Frontal cortex (tissue), 4 donors: ENCODE measurements at places on chromosomes 16 and 17. TPM values are rescaled to one million over a fixed set of nuclear protein-coding genes. Genes with fewer than 3 reads are reported as not detected.

NXPH3 gene
- total RNA-seq: 7.7 TPM

CPNE7 gene
- 15.1 TPM for total RNA-seq

NOD2 gene
- under 0.01 TPM for total RNA-seq

PITPNM3 gene
- 10.6 TPM for total RNA-seq

NPIPB9 gene
- 2.4 TPM for total RNA-seq

DNAH17 gene
- total RNA-seq: under 0.01 TPM

MEFV gene
- total RNA-seq: under 0.01 TPM

HCRT gene
- total RNA-seq: 0.41 TPM

DNA sequence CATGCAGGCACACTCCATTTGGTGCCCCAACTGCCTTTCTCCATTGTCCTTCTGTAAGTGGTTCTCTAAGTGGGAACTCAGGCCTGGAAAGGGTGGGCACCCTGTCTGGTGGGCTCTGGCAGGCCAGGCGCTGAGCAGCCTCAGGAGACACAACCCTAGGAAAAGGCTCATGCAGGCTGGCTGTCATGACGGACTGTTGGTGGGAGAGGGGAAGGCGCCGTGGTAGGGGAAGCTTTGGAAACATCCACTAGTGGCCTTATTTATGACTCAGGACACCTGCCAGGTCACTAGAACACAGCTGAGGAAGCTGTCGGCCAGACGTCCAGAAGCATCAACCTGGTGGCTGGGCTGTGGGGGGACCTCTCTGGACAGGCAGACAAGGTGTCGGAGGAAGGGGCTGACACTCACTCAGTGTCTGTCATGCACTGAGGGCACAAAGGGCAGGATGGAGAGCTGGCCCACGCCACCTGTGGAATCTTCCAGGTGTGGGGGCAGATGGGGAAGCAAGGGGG lies 216.0 kb downstream of the SEC14L1 start:
- no peak for DNase-seq

GRCh38 chr16:3118204-3118790 lies 5.9 kb downstream of the ZNF205 start:
- peak; percentile 12 for DNase-seq

DNA sequence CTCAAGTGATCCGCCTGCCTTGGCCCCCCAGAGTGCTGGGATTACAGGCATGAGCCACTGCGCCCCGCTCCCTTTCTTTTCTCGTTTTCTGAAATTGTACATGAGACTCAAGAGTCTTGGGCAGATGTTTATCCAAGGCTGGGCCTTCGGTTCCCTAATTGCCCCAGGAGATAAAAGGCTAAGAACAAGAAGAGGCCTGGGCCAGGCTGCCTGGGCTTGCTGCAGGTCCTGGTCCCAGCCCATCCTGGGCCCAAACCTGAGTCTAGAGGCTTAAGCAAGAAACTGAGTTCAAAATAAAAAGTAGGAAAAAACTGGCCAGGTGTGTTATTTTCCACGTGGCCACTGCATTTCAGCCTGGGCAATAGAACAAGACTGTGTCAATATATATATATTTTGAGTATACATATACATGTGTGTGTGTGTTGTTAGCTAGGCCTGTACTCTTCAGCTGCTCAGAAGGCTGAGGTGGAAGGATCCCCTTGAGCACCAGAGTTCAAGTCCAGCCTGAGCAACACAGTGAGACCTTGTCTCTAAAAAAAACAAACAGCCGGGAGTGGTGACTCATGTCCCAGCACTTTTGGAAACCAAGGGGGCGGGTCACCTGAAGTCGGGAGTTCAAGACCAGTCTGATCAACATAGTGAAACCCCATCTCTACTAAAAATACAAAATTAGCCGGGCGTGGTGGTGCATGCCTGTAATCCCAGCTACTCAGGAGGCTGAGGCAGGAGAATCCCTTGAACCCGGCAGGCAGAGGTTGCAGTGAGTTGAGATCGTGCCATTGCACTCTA lies 6.8 kb upstream of the CLUH start:
- no peak for DNase-seq

GRCh38 chr16:252366-253337 lies 18.0 kb downstream of the FAM234A start:
- no peak for DNase-seq

- no peak for DNase-seq
Measured at GRCh38 chr17:70313086-70313852, 143.9 kb downstream of the KCNJ2 start.

DNA sequence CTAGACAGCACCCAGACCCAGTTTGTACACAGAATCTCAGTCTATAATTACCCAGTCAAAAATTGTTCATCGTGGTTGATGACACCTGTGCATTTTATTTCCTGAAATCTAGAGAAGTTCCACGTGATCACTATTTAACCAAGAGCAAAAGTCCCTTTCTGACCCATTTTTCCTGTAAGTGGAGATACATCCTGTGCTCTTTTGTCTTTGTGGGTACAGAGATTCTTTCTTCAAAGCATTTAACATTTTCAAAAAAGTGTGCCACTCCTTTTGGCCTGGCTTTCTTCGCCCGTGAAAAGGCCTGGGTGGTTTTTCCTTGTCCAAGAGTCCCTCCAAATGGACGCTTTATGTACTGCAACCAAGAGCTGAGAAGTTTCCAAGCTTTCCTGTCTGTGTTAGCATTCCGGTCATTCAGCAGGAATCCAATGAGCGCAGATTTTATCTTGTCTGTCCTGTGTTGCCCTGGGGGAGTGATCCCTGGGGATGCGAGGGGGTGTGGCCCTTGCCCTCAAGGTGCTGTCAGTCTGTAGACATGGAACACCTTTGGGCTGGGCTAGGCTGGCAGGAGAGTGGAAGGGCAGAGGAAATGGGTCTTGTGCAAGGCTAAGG lies 161.1 kb upstream of the CACNG5 start:
- peak; percentile 52 for DNase-seq

DNA sequence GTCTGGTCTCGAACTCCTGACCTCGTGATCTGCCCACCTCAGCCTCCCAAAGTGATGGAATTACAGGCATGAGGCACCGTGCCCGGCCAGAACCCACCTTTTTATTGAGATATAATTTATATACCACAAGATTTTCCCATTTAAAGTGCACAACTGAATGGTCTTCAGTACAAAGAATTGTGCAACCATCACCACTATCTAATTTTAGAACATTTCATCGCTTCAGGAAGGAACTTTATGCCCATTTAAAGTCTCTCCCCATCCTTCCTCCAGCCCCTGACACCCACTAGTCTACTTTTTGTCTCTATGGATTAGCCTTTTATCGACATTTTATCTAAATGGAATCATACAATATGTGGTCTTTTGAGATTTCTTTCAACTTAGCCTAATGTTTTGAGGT lies 25.4 kb upstream of the HELZ start:
- no peak for DNase-seq

DNA sequence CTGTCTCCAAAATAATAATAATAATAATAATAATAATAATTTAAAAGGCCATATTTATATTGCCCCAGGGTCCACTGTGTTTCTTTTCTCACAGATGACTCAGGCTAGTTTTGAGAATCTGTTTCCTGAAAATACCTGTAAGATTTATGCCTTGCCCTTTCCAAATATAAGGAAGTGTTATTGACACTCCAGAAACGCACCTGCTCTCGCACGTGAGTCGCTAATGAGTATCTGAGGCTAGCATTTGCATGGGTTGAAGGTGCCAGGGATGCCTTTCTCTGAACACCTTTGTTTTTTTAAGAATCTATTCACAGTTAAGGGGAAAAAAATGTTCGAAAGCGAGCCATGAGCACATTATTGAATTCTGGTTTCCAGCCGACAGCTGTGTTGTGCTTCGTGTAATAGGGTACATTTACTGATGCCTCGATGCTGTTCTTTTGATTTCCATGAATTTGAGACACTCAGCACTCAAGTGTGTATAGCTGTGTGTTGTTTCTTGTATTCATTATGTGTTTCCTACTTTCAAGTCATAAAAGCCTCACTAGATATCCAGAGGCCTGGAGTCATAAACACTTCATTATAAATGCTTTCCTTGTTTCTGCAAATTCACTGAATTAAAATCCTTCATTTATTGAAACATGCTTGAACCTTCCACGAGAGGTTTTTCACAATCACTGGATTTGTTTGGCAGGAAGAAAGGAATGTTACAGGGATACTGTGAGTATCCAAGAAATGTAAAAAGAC lies 45.0 kb upstream of the NOL11 start:
- no peak for DNase-seq

- DNase-seq: no peak
Measured at GRCh38 chr16:57140931-57141668, 44.7 kb downstream of the PSME3IP1 start.

DNA sequence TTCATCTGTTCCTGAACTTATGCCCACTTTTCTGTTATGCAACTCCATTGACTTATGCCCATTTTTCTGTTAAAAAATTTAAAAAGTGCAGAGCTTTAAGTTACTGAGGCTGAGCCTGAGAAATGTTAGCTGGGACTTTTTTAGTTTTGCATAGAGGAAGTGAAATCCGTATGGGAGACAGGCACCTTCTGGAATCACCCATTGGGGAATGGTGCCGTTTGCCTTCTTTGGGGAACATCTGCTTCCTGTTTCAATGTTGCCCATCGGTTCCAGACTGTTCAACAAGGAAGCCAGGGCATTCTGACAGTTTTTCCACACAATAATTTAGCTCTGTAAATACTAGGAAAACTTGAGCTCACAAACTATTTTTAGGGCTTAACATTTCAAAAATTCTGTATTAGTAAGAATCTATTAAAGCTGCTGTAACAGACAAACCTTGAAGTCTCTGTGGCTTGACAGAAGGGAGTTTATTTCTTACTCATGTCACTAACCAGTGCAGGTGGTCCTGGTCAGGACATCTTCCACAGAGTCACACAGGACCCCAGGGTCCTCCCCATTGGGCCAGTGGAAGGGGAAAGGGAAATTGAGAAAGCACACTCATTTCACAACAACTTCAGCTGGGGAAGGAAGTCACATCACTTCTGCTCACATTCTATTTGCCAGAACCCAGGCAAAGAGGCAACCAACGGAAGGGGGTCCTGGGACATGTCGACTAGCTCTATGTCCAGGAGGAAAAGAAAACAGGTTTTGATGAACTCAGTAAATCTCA lies 17.2 kb downstream of the PRKCB start:
- no peak for DNase-seq

- DNase-seq: no peak
Measured at GRCh38 chr17:67515490-67516083, 138.5 kb downstream of the PITPNC1 start.

DNA sequence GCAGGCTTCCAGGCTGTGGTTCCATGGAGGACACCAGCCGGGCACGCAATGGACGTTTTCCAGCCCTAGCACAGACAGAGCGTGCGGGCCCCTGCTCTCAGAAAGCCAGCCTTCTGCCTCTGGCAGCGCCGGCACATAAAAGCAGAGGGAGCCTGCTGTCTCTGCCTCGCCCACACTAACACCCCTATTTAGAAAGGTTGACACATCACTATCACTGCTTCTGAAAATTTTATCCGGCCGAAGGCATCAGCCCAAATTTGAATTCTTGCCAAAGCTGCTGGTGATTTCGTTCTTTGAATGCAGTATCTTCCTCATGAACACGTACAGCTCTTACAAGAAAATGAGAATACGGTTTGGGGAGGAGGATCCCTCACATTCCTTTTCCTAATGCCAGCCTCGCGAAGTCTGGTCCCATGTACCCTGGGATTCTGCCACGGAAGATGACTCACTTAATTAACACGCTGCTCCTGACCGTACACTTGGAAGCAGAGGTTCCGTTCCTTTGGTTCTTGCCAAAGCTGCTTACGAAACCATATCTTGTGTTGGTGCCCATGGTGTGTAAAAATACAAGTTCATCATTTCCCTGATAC lies 1.3 kb upstream of the RAB11FIP3 start:
- DNase-seq: peak; percentile 63

GRCh38 chr17:79666111-79666510 lies 55.3 kb upstream of the RBFOX3 start:
- no peak for DNase-seq

GRCh38 chr17:81890447-81891302 lies 711 bp downstream of the ALYREF start:
- DNase-seq: no peak
